ENCODE measurements at places on chromosomes 6 and 20. TPM values are rescaled to one million over a fixed set of nuclear protein-coding genes. Genes with fewer than 3 reads are reported as not detected.

- peak; percentile 91 for DNase-seq
These were observed 7.8 kb downstream of the ADTRP start for GRCh38 chr6:11770546-11771466.

DNA sequence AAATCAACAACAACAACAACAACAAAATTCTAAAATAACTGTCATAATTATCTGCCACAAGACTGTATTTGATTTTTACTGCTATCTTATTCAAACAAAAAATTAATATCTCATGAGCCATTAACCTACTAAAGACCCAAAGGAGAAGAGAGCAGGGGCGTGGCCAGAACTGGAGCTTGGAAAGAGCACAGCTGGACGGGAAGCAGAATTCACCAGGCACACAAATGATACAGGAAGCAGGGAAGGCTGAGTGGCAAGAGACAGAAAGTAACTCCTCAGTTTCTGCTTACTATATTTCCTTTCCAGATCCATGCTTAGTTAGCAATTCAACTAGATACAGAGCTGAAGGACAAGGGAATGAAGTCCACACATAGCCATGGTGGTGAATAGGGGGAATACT lies 54.4 kb downstream of the FKBP5 start:
- no peak for DNase-seq

DNA sequence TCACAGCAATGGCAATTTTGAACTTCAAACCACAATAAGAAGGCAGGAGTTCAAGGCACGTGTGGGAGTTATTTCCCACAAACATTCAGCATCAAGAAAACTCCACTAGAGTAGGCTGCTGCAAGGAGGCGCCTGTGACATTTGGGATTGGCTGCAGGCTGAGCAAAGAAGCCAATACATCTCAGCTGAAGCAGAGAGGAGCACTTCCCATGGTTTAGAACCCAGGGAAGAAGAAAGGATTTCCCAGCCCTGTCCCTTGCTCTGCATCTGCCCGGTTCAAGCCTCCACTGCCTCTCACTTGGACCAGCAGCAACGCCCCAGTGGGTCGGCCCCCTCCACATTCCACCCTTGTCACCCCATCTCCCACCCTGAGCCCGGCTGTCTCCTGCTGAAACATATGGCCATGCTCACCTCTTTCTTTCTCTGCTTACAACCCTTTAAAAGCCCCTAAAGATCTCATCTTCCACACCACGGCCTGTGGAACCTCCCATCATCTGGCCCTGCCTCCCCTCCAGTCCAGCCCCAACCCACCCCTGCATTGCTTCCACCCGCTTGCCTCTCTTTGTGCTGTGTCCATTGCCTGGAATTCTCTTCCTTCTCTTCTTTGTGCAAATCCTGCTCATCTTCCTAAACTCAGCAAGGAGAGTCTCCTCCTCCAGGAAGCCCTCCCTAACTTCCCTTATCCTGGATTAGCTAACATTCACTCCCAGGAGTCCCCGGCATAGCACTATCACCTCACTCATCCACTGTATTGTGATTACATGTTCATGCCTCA lies 128.3 kb downstream of the ANKRD60 start:
- DNase-seq = no peak

GRCh38 chr6:73121421-73121993 lies 103.8 kb downstream of the KHDC1L start:
- no peak for DNase-seq

The NNAT gene
- 13.8 TPM for total RNA-seq

The COMMD7 gene
- 41.7 TPM for total RNA-seq

The RBL1 gene
- total RNA-seq = 4.3 TPM

The HLA-DQA2 gene
- total RNA-seq = not detected

Measured in glomerular endothelial cell (primary cell).